Karpas-422 (cell line): ENCODE measurements at places on chromosomes 5 and 9. TPM values are rescaled to one million over a fixed set of nuclear protein-coding genes. Genes with fewer than 3 reads are reported as not detected.

The IFNA13 gene
- total RNA-seq: not detected in 2 replicates

GRCh38 chr9:12554636-12555035 lies 138.5 kb upstream of the TYRP1 start:
- H3K27me3 ChIP-seq: no peaks in the 10 kb centered on the region
- no peak overlapping the region for H3K4me3 ChIP-seq
- no peak for DNase-seq
- H3K36me3 ChIP-seq: no peaks in the 10 kb centered on the region
- H3K27ac ChIP-seq: no peak overlapping the region

DNA sequence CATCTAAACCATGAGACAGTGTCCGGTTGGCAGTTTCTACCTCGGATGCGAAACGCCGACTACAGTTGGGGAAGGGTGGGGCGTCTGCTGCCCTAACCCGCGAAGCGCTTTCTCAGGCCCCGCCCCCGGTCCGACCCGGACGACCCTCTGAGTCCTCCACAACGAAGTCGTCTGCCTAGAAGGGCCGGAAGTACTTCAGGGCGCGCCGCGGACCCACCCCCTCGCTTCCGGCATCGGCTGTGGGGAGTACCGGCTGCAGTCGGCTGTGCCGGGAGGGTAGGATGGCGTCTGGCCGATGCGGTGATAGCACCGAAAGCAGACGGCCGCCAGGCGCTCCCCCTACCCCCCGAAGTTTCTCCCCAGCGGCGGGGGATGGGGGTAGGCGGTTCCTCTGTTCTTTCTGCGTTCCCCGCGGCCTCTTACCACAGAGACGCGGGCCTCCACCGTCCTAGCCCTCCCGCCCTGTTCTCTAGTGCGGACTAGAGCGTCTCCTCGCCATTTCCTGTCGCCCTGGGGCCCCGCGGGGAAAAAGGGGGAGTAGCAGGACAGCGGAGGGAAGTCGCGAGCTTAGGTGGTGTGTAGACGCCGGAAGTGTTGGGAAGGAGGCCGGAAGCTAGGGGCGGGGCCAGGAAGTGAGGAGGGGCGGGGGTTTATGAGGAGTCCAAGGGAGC lies at the start of gene TRIM41:
TRIM41 (plus strand) TSS at position 224 of the 671 bp plus-strand sequence. CDS start 719 bp downstream, outside the sequence.
- peaks cover 5% of the 10 kb centered on the region; the same call in 1 of the 2 replicates for H3K36me3 ChIP-seq
- no peaks in the 10 kb centered on the region for H3K27me3 ChIP-seq
- H3K27ac ChIP-seq: peak within 1 kb of the TSS; percentile 96
- peaks cover 44% of the 10 kb centered on the region for H3K4me1 ChIP-seq
- peak; percentile 100 for DNase-seq
- peak within 1 kb of the TSS; percentile 96 for H3K4me3 ChIP-seq

DNA sequence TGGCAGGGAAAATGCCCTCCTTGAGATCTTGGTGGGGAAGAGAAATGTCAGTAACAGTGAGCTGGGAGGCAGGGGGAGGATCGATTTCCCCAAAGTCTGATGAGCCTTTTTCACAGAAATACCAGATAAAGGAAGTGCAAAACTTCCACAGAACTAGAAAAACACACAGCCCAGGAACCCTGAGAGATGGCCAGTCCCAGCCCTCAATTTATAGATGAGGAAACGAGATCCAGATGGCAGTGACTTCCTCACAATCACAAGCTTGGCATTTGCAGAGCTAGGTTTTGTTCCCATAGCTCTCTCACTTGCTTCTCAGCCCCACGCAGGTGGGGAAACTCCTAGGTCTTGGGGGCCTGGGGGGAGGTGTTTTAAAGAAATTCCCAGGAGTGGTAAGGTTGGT lies 3.8 kb upstream of the GGTA1 start:
- no peaks in the 10 kb centered on the region for H3K36me3 ChIP-seq
- no peak for DNase-seq
- H3K27ac ChIP-seq: no peak overlapping the region
